ENCODE measurements at places on chromosomes 5 and 9.

- no peak for DNase-seq
Observed at GRCh38 chr9:129501771-129502319, 119.1 kb downstream of the C9orf50 start.

- no peak for DNase-seq
Observed at GRCh38 chr9:77194423-77194822, 17.1 kb downstream of the VPS13A start.

- no peak for DNase-seq
Observed at GRCh38 chr5:175895686-175896102, 24.3 kb downstream of the CPLX2 start.

- DNase-seq = no peak
Observed at GRCh38 chr5:1401536-1402138, 43.6 kb downstream of the SLC6A3 start.

- DNase-seq = no peak
Observed at GRCh38 chr5:108484035-108484434, 102.1 kb upstream of the FBXL17 start.

- DNase-seq = no peak
Observed at GRCh38 chr5:89728750-89729149, 680.8 kb downstream of the CETN3 start.

- DNase-seq = no peak
Observed at GRCh38 chr5:18736051-18736398, 1101.8 kb downstream of the TAF11L14 start.

GRCh38 chr5:123084730-123085605 lies 4.1 kb upstream of the PRDM6 start:
- no peak for DNase-seq

- no peak for DNase-seq
Observed at GRCh38 chr5:175683231-175683630, 25.4 kb downstream of the HRH2 start.

DNA sequence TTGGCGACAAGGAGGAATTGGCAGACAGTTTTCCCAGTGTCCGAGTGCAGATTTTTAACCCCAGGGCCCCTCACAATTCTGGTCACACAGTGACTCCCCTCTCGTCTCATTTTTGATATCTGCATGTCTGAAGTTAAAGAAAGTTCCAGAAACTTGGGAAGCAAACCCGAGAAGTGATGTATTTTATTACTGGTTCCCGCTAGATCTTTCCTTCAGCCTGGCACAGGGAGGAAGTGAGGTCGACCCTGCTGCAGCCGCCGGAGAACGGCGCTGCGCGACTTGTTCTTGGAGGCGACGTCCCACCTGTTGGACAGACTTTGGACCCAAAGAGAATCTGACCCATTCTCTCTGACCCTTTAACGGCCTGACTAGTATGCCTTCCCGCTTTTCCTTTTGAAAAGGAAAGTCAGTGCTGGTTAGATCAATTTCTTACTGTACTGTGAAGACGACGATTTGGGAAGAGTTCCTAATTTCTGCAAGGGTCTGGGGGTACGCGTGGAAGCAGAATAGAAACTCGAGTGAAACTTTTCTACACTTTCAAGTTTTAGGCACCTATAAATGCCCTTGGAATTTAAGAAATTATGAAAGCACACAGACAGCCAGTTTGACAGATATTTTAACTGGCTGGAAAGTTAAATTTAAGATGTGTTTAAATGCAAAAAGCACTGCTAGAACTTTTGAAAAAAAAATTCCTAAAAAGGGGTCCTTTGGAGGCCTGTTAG lies 744 bp downstream of the OTULIN start:
- no peak for DNase-seq

GRCh38 chr5:57531333-57531732 lies 48.7 kb upstream of the ACTBL2 start:
- DNase-seq = no peak

GRCh38 chr5:32520356-32520755 lies 65.0 kb upstream of the SUB1 start:
- DNase-seq = no peak

- DNase-seq = no peak
Observed at GRCh38 chr5:119368238-119368630, 12.4 kb downstream of the TNFAIP8 start.

GRCh38 chr5:157893611-157894010 lies 34.7 kb upstream of the CLINT1 start:
- no peak for DNase-seq

DNA sequence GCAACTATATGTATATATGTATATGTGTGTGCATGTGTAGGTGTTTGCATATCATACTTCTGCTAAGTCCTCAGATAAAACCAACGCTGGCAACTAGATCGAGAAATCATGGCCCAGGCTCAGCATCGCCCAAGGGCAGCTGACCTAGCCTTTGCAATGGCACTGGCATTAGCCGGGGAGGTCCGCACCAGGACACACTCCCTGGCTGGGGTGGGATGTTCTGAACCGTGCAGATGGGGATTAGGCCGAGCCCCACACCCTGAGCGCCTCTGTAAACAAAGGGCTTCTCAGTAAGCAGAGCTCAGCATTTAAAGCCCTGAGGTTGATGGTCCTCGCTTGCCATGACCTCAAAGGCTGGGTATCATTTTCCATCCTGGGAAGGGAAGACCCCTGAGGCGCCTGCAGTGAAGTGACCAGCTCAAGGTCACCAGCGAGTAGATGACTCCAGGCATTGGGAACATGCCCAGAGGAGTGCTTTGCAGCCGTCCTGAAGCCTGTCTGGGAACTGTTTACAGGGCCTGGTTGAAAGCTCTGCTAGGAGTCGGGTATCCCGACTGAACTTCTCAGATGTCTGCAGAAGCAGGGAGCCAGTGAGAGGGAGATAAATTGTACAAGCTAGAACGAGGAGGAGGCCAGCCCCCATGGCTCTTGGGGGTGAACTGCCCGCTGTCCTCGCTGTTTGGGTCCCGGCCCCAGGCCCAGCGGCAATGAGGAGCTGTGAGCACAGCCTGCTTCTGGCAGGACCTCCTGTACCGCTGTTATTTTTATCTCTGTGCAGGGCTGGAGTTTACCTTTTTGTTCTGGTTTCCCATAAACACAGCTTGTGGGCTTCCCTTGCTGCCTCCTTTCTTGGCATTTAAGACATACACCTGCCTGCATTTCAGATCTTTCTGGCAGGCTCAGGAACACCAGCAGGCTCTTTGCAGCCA lies 18.4 kb downstream of the GADD45G start:
- DNase-seq = no peak

DNA sequence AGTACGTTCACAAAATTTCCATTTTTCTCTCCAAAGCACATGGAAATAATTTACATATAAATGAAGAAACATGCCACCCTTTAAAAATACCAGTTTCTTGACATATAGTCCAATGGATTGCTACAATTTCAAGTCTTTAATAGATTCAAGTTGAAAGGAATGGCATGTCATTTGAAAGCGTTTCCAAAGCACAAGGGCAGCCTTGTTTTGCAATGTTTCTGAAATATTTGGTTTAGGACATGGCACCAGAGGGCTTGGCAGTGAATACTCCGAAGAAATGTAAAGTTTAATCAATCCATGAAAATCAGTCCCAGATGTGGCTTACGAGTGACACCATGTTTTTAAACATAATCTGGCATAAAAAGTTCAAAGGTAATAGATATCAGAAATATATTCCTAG lies 333.7 kb downstream of the PDE4D start:
- no peak for DNase-seq

DNA sequence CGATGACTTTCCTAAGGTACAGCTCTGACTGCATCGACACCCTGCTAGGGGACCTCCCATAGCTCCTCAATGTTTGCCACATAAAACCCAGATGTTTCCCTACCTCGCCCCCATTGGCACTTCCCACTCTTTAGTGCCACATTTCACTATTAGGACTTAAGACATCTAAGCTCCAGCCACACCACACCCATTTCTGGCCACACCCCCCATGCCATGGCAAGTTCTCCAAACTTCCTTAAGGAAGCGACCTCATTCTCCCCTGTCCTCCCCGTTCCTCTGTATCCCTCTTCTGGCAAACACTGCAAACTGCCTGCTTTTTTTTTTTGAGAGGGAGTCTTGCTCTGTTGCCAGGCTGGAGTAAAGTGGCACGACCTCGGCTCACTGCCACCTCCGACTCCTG lies 62.9 kb downstream of the USP20 start:
- DNase-seq = no peak

DNA sequence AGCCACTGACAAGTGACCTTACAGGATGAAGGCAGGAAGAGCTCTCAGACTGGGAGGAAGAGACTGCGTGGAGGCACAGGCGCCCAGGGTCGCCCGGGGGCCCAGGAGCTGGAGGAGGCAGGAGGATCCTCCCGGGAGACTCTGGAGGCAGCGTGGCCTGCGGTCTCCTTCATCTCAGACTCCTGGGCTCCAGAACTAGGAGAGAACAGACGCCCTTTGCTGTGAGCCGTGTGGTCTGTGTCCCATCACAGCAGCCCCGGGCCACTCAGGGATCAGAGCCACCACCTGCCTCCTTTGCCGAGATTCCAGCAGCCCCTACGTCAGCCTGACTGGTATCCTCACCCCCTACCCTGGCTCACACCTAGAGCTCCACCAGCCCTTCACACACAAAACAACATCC lies 45.2 kb downstream of the SLC12A7 start:
- no peak for DNase-seq

DNA sequence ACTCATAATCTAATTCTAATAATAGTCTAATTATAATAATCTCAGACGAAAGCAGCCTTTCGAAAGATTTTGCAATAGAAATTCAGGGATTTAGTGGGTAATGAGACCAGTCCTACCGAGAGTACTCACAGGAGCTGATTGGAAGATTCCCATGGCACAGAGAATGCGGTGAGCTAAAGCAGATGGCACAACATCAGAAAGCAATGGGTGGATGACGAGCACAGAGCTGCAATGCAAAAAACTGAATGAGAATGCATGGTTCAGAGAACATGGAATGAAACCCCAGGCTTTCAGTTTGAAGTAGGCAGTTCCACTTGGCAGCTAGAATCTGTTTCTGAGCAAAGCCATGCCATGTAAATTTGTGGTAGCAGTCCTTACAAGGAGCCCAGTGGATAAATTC lies 78.2 kb upstream of the SPINK5 start:
- no peak for DNase-seq

DNA sequence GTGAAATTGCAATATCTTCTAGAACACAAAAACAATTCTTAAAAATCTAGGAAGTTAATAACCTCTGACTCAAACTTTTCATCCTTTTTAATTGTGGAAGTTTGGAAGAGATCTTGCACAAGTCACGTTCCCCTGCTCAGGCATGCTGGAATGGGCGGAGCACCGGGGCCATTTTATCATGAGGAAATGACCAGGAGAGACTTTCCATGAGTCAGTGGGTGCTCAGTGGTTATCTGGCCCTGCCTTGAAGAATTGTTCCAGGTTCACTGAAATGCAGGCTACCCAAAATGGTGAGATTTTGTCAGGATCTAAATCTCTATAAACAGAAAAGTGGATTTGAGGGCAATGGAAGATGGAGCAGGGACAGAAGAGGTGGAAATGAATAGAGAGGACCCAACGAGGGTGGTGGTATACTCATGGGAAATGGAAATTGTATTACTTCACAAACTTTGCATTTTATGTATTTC lies 61.2 kb downstream of the FYB1 start:
- DNase-seq = no peak

DNA sequence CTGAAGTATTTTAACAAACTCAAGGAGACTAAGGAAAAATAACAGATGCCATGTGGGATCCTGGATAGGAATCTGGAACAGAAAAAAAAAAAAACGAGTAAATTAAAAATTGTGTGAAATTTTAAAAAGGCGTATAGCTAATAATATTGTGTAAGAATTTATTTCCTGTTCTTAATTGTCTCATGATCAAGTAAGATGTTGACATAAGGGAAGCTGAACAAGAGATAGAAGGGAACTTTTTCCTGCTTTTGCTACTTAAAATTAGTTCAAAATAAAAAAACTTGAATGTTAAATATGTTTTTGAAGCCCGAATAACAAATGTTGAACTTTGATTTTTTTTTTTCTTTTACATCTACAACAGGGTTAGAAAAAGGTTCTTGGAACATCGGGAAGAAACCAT lies 10.5 kb downstream of the SNAPC3 start:
- DNase-seq = no peak

GRCh38 chr5:24804221-24804681 lies 159.5 kb upstream of the CDH10 start:
- peak; percentile 23 for DNase-seq

DNA sequence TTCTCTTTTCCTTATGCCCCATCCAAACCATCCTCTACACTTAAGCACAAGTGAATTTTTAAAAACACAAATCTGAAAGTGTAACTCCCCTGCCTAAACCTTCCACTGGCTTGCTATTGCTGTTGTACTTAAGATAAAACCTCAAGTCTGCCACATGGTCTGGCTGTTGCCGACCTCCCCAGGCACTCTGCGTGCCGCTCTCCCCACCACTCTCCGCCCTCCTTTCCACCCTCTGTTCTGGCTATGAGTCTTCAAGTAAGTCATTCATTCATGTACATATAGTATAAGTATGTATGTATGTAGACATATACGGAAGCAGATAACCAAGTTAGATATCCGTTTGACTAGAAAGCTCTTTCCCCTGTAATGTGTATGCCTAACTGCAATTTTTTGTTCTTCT lies 94.7 kb upstream of the ANKRD55 start:
- no peak for DNase-seq

DNA sequence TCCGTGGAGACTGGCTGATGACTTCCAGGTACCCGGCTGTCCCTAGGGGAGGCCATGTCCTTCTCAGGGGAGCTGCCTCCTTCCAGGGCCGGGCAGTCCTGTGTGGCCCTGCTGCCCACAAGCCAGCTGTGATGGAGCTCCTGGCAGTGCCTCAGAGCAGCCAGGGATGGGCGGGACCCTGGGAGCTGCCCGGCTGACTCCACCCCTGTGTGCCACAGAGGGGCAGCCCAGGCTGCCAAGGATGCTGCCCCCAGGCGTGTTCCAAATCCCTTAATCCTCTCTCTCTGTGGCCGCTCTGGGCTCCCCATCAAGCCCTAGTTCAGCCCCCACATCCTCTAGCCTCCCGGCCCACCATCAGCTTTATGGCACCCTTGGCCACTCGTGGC lies 7.0 kb upstream of the SCGB3A1 start:
- no peak for DNase-seq

- no peak for DNase-seq
Observed at GRCh38 chr5:31944684-31945445, 229.3 kb downstream of the GOLPH3 start.

DNA sequence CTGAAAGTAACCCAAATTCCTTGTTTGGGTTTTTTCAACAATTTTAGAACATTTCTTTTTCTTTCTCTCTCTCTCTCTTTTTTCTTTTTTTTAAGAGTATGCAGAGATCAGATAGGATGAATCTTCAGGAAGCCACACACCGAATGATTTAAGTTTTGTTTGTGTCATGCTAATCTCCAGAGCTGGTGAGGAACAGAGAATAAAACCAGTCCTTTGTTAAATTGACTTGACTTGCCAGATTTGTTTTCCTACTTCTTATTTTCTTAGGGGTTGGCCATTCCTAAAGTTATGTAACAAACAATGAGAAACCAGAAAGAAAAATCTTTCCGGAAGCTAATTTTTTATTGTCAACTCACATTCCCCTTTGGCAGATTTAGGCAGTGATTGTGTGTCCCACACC lies 1669.3 kb upstream of the CDH6 start:
- no peak for DNase-seq

Data from fibroblast of skin of left quadriceps (primary cell).